Choroid plexus epithelial cell (primary cell): ENCODE measurements at places on chromosomes 2 and 18.

- peak; percentile 51 for DNase-seq
These were observed 96.7 kb upstream of the COPS8 start for GRCh38 chr2:236988690-236989624.

DNA sequence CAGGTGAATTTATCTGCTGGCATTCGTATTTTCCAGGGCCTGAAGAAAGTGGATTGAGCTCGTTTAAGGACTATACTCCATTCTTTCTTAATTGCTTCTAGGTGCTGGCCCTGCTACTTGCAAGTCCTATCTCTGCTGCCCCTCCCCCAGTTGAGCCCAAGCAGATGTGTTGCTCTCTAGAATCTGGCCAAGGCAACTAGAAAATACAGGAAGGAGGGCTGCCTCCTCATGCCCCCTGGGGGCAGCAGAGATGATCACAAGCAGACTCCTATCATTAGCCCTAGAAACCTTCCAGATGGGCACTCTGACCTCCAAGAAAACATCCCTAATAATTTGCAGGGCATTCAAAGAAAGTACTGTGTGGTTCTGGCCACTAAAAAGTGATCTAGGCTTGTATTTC is 72.5 kb upstream of the CYP26B1 start:
- peak; percentile 30 for DNase-seq

- no peak for DNase-seq
These were observed 81.3 kb downstream of the VWC2L start for GRCh38 chr2:214492152-214492551.

- DNase-seq = no peak
These were observed 6.4 kb downstream of the GALNT14 start for GRCh38 chr2:31131871-31132270.

DNA sequence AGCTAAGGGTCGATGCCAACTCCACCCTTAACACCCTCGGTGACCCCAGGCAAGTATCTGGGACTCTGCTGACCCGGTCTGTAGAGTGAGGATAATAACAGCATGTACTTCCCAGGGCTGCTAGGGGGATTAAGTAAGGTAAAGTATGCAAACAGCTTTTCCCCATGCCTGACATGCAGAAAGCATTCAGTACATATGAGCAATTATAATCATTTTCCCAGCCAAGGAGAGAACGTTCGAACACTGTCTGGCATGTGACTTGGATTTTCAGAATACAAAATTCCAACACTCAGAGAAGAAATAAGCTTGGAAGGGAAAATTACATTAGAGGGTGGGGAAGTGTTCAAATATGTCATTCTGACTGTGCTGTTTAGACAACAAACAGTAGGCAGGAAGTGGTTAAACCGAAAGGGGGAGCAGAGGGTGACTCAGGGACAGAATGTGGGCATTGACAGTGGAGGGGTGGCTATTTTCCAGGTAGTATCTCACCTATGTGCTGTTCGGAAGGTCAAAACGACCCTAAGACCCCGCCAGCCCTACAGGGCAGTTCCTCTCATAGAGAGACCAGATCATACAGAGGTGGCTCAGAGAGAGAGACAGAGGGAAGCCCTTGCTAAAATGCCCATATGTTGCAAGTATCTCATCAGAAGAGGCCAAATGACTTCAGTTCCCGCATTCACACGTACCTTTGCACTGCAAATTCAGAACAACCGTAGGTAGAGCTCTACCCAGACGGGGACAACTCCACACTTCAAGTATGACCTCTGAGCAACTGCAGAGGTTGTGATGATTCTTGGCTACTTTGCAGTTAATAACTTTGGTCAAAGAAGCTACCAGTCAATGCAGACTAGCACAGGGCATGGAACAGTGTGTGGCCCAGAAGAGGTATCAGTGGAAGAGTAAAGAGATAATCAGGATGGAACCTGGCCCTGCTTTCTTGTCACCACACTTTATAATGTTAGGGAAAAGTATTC is 14.8 kb downstream of the ASPRV1 start:
- peak; percentile 49 for DNase-seq

GRCh38 chr2:15863089-15863488 is 77.3 kb upstream of the MYCN start:
- no peak for DNase-seq

DNA sequence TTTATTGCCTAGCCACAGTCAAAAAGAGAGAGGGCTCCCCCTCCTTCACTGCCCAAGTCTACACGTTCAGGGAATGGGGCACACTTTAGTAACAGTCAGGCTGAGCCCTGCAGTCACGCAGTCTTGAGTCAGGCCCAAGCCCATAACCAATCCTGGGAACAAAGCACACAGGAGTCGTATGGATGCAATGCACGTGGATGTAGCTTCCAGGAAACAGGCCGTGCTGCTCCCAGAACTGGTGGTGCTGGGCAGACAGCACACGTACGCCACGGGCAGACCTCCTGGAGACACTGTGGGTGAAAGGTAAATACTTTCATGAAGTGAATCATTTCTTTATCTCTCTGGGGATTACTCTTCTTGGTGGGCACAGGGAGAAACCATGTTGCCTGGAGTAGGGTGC is 30.0 kb upstream of the MBP start:
- peak; percentile 44 for DNase-seq

GRCh38 chr2:45273412-45274249 is 264.4 kb upstream of the SIX2 start:
- no peak for DNase-seq

DNA sequence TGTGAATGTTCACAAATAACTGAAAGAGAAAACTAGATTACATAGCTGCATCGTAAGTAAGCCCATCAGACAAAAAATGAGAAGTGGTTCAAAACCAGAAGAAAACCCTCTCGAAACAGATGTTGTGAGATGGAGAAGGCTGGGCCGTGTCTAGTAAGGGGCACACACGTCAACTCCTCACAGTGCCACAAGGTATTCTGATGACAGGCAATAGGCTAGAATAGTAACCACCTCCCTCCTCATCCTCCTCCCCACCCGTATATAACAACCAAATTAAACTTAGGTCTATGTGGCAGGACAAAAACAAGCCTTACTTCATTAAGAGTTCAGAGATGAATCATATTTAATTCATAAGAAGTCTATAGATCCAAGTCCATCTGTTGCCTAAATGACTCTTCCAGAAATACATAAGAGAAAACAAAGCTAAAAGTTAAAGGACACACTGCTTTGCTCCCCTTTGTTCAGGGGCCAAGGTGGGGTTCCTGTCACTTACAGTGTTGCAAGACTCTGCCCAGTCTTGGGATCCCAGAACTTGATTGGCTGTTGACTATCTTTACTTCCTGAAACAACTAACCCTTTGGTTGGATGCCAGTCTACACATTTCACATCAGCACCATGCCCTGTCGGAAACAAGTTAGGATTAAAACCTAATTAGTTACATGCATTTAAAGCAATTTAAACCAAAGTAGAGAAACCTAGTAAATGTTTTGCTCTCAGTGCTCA is 25.0 kb downstream of the SFT2D3 start:
- DNase-seq = no peak

- no peak for DNase-seq
These were observed 36.7 kb downstream of the SP140 start for GRCh38 chr2:230262246-230262645.

DNA sequence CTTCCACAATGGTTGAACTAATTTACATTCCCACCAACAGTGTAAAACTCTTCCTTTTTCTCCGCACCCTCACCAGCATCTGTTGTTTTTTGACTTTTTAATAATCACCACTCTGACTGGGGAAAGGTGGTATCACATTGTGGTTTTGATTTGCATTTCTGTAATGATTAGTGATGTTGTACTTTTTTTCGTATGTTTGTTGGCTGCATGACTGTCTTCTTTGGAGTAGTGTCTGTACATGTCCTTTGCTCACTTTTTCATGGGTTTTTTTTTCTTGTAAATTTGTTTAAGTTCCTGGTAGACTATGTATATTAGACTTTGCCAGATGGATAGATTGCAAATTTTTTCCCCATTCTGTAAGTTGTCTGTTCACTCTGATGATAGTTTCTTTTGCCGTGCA is 574.8 kb downstream of the KCNJ3 start:
- DNase-seq = no peak

GRCh38 chr2:220491670-220492069 is 864.2 kb downstream of the SLC4A3 start:
- no peak for DNase-seq

DNA sequence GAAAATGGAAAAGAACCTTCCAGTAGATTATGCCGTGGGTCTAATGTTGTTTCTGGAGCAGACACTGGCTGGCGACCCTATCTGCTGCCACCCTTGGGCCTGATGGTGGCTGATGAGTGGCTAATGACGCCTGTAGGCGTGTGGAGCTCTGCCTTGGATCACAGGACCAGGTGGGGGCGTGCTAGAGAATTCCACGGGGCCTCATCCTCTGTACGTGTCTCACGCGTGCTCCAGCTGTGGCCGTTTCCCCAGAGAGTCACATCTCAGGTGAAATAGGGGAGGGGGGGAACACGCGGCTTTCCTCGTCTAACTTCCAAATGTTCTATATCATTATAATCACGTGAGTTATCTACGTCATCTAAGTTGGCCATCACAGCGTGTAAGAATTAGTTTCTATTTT is 160.9 kb upstream of the SMIM21 start:
- no peak for DNase-seq

GRCh38 chr2:127951026-127951425 is 65.3 kb upstream of the AMMECR1L start:
- DNase-seq = peak; percentile 79

- DNase-seq = peak; percentile 78
These were observed 40.4 kb downstream of the NUP35 start for GRCh38 chr2:183164650-183165015.

GRCh38 chr2:74528600-74529356 is 728 bp downstream of the AUP1 start:
- DNase-seq = no peak

GRCh38 chr2:25332571-25332970 is 9.2 kb downstream of the DNMT3A start:
- no peak for DNase-seq

DNA sequence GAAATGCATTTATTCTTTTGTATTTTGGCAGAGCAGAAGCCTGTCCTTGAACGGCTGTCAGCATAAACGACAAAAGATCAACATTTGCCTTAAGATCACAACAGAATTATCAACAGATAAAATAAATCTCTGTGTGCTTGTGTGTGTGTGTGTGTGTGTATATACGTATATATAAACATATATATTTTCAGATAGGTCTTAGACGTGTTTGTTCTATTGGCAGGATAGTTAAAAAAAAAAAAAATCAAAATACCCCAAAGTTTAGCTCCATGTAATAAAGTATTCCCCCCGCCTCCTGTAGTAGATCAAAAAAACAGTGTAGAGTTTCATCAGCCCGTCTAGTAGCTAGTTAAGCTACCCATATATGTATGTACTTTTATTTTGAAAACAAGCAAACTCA is 107.9 kb downstream of the CHN1 start:
- DNase-seq = no peak

GRCh38 chr2:20624884-20625485 is 25.9 kb downstream of the HS1BP3 start:
- DNase-seq = no peak

- no peak for DNase-seq
These were observed 146.3 kb upstream of the TWIST2 start for GRCh38 chr2:238701341-238702206.

DNA sequence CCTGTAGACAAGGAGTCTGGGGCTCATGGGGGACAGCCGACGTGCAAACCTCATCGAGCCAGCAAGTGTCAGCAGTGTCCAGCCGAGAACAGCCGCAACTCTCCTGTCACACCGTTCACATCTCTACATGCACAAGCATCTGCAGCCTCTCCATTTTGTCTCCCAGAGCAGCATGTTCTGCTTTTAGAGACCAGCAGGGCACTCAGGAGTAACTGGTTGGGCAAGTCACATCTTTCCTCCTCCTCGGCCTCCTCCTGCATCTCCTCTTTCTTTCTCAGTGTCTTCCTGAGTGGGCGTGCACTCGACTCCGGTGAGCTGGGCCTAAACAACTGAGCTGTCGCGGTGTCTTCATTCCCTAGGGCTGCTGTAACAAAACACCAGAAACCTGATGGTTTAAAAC is 249.9 kb downstream of the SH3BP4 start:
- DNase-seq = peak; percentile 14

DNA sequence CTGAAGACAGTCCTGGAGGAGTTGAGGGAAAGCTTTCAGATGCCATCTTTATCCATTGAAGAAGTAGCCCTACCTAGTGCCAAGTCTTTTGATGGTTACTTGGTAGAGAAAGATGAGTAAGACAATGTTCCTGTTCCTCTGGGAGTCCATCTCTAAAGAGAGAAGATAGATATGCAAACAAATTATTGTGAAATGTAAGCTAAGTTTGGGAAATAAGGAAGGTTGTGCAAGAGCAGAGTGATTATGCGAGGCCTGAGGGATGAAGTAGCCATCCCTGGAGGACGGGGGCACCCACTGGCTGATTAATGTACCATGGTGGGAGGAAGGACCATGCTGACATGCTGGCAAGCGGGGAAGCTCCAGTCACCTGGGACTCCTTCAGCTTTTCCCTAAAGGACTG is 994 bp upstream of the DTNA start:
- peak; percentile 88 for DNase-seq

DNA sequence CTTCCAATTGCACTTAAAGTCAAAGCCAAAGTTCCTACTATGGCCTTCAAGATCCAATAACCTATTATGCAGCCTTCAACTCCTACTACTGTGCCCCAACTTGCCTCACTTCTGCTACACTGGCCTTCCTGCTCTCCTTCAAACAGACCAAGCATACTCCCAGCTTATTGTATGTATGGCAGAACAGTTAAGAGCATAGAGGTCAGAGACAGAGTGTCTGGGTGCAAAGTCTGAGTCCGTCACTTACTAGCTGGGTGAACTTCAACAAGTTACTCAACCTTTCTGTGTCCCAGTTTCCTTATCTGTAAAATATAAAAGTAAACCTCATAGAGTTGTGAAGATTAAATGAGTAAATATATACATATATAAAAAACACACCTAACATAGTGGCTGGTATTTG is 37.2 kb downstream of the YES1 start:
- no peak for DNase-seq

GRCh38 chr2:239945751-239946561 is 79.2 kb downstream of the NDUFA10 start:
- DNase-seq = no peak

DNA sequence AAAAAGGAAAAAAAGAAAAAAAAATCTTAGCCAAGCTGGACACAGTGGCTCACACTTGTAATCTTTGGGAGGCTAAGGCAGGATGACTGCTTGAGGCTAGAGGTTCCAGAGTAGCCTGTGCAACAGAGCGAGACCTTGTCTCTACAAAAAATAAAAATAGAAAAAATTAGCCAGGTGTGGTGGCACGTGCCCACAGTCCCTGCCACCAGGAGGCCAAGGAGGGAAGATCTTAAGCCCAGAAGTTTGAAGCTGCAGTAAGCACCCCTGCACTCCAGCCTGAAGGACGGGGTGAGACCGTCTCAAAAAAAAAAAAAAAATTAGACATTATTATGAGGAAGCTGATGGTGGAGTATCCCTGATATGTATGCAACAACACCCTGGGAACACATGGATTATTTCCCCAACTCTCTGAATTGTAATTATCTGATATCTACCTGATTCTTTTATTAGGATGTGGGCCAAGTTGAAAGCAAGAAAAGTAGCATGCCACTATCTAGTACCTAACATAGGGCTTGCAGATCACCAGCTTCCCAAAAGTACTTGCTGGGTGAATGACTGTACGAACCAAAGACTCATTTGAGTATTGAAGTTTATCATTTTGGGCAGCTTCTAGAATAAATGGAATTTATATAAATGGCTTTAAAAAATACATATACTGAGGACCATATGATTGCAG is 140.9 kb downstream of the TCF4 start:
- no peak for DNase-seq
